NCI-H446 (cell line): ENCODE measurements at places on chromosomes 11 and 22.

DNA sequence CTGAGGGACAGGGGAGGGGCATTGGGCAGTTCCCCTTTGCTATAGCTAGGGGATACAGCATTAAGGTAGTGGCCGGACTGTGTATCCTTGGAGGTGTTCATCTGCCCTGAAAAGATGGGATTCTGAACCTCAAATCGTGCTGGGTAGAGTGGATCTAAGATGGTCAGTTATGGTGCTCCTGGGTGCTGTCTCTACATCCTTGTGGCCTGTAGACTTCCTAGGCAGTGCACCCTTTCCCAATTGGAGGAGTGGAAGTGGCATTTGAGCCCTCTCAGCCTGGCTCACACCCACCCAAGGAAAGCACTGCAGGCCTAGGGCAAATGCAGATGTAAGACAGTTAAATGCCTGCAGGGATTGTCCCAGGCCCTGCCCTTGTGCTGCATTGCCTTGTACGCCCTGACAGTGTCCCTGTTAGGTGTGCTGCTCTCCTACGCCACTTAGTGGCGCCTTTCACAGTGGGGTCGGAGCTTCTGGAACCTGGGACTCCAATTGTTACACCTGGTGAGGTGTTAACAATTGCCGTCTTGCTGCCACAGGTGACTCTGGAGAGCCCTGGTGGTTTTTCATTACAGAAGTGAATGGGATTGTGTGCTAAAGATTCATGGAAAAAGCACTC is 35.0 kb downstream of the PPFIBP2 start:
- no peak for DNase-seq

GRCh38 chr11:2277008-2277346 is 6.6 kb upstream of the ASCL2 start:
- no peak for DNase-seq

DNA sequence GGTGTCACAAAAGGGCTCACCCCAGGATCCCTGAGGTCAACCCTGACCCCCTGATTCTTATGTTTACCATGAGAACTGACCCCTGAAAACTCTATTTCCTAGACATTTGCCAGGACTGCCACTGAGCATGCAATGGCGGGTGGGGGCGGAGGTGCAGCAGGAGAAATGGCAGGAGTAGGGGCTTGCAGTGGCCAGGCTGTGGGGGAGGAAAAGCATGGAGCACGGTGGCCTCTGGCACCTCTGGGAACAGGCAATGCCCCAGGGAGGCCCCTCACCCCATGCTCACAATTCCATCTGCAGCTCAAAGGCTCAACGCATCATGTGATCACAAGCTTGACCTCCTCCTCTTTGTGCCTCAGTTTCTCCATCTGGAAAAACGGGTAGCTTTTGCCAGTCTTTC is 46.5 kb upstream of the FGF3 start:
- no peak for DNase-seq

GRCh38 chr11:123227763-123228495 is 32.9 kb upstream of the CLMP start:
- no peak for DNase-seq

DNA sequence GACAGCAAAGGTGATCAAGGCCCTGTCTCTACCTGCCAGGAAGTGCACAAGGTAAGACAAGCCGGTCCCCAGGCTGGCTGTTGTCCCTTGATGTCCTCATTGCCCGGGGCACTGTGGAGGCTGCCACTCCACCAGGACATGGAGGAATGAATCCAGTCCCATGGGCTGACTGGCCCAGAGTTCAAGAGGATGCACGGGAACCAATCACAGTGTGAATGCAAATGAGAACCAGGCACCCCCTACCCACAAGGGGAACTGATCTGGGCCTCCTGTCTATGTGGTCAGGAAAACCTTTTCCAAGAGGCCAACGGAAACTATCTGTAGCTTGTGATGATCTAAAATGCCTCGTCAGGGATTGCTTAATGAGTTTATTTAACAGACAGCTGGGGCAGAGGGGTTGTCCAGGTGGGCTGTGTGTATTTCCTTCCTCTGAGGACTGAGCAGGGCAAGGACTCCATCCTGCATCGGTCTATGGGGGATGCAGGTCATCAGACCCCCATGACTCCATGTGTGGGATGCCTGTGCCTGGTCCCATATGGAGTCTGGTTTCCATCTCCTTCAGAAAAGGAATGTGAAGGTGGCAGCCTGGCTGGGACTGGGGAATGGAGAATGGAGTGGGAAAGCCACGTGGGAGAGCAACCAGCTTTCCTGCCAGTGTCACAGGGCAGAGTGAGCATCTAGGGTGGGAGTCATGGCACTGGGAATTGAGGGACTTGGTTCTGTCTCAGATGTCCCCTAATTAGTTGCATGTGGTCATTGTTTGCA is 60.5 kb downstream of the CD82 start:
- DNase-seq = no peak

DNA sequence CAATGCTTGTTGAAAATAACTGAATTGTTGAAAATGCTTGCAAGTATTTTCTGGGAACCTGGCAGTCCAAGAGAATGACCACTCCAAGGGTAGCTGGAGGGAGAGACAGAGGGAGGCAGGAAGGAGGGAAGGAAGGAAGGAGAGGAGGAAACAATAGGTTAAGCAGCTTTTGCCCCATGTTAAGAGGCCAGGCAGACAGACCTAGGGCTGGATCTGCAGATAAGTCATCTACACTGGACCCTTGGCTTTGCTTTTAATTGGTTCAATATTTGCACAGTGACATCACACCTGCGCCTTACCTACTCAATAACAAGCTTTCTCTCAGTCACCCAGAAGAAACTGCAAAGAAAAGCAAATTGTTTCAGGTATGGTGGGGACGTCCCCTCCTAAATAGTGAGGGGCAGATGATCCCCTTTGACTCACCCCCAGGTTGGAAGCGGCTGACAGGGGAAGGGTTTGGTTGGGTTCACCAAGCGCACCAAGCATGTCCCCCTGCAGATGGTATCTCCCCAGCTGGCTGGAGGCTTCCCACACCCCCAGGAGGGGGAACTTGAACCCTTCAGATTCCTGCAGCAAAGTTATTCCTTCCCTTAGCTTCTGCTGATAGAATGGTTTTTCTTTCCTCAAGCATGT is 24.3 kb downstream of the MYH9 start:
- no peak for DNase-seq

GRCh38 chr22:37566329-37566837 is 6.1 kb downstream of the CDC42EP1 start:
- no peak for DNase-seq

DNA sequence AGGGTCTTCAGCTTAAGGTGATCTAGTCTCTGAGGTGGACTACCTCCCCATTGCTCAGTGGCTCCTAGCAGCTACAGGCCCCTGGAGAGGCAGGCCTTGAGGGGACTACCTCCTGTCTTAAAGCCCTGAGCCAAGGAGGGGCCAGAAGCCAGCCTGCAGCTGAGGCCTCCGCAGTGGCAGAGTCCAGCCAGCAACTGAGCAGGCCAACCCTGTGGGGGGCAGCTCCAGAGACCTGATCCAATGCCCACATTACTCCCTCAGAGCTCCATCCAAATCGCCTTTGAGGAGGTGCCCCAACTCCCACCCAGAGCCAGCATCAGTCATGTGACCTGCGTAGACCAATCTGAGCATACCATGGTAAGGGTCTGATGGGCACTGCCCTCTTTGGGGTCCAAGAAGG is 2.7 kb downstream of the C2CD2L start:
- DNase-seq = no peak

DNA sequence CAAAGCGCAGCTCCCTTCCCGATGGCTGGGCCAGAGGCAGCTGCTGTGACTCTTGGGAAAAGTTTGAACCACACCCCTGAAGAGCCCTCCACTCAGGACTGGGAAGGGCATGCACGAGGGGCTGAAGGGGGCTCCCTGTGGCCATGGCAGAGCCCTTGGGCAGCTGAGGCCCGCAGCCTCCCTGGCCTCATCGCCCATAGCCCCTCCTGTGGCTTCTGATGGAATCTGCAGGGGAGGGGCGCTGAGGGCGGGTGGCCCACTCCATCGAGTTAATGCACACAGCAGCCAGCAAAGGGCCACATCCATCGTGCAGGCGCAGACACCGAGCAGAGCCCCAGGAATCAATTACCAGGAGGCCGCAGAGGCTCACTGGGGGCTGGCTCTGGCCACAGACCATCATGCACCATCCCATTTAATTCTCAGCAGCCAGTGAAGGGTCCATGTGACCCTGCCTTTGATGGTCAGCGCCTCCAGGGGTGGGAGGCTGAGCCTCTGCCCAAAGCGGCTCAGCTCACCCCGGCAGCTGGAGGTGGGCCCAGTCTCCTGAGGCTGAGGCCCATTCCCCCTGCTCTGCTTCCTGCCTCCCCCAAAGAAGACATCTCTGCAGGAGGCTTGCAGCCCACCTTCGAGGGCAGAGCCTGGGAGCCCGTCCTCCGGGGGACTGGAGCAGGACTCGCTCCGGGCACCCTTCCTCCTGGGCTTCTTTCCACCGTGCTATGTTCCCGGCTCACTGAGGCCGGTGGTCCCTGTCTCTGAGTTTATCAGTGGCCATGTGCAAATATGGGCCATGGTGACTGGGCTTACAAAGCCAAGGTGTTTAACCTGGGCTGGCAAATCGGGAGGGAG is 1410.2 kb downstream of the BRD1 start:
- DNase-seq = no peak

DNA sequence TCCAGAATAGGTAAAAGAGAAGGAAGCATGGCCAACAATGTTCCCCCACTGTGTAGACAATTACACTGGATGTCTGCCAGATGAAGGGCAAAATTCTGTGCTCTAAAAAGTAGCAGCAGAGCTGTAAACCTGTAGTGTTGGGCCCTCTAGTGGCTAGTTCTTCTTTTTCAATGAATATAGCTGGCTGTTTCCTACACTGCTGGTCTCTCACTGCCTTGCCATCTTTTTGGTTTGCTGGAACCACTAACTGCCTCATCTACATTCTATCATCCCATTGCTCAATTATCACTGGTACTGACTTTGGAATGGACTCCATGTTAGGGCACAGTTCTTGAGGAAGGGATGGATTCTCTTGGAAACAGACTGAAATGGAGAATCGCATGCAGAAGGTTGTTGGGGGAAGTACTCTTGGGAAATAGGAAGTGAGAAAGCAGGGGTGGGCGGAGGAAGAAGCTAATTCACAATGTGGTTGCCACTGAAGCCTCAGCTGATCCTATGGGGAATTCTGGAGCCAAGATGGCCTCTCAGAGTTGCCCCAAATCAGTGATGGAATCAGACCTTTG is 17.9 kb downstream of the KCNE3 start:
- DNase-seq = peak; percentile 92

DNA sequence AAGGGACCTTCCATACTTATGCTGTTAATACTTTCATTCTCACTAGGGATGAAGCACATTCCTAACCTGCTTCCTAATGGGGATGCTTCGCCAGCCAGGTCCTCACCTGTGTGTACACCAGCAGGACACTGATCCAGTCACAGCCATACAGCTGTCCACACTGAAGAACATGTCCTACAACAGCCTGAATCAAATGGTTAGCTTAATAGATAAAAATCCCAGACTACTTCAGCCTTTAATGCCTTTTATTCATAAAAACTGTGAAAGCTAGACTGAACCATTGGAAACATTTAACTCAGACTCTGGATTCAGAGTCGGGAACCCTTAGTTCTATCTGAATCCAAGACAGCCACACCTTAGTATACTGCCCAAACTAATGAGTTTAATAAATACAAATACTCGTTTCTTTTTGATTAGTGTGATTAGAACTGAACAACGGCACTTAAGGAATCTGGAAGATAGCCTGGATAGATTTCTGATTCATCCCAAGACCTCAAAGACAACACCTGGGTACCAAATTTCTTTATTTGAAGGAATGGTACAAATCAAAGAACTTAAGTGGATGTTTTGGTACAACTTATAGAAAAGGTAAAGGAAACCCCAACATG is 3.3 kb downstream of the FTH1 start:
- no peak for DNase-seq

GRCh38 chr22:40396882-40397281 is 26.5 kb downstream of the SGSM3 start:
- DNase-seq = peak; percentile 27

GRCh38 chr22:50302041-50302541 is 5.4 kb downstream of the PLXNB2 start:
- DNase-seq = peak; percentile 9

DNA sequence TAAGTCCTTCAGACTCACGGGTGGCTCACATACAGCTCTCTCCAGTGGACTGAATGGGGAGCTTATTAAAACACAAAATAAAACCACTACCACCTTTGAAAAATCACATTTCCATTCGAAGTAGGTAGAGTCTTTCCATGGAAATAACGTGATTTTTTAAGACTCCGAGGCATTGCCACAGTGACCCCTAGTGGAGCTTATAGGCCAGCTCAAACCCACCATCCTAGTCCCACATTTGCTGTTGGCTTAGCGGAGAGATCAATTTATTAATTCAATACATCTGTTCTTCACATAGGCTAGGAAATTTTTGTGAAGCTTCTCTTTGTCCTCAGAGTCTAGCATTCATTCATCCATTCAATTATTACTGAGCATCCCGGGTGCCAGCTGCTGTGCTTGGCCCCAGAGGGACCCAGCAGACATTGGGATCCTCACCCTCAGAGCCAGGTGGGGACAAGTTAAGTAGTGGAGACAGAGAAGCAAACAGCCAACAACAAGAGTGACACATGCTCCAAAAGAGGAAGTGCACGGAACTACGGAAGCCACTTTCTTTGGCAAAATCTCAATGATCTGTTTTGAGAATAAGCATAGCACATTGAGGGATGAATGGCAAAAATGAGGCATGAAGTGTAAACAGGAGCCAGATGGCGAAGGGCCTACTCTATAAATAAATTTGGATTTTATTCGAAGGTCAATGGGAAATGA is 10.2 kb upstream of the P4HA3 start:
- peak; percentile 97 for DNase-seq

DNA sequence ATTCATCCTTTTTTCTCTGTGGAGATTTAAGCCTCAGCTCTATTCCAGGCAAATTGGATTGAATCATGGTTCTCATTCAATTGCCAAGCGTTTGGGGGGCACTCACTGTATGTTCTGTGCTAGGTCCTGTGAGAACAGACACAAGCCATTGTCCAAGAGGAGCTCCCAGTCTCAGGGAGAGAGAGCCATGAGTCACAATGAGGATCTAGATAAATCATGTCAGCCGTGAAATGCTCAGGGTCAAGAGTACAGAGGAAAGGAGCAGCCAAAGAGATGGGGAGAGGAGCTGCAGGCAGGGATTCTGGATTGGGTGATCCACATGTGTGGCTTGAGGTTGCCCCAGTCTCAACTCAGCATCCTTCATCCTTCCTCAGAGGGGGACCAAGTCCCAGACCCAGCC is 93.6 kb downstream of the FEZ1 start:
- no peak for DNase-seq

DNA sequence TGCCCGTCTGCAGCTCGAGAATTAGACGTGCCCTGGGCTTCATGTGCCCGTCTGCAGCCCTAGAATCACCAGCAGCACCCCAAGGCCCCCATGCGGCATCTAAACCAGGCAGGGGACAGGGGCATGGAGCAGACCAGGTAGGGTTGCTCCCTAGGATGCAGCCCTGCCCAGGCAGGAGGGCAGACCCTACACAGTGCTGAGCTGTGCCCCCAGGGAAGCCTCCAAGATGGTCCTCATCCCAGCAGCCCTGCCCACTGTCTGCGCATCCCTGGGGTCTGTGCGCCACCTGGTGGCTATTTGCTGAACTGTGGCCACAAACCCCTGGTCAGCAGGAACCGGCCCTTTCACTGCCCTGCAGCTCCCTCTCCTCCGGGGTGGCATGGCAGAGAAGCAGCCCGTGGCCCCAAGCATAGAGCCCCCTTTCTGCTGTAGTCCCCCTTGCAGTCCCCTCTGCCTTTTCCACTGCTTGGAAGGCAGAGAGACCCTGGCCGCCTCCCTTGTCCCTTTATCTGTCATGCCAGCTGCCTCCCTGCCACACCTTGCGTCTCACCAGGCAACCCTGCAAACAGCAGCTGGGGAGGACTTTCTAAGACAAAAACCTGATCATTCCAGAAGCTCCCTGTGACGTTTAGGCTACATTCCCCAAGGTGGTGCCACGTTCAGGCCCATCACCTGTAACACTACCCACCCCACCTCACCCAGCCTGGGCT is 86.6 kb downstream of the KCNQ1 start:
- DNase-seq = peak; percentile 4
